Stimulated activated CD4-positive, alpha-beta T cell treated with anti-CD3 and anti-CD28 coated beads, Interleukin-2, amount 100 ng/mL, for 24 hours (primary cell): ENCODE measurements at places on chromosomes 7 and 10.

DNA sequence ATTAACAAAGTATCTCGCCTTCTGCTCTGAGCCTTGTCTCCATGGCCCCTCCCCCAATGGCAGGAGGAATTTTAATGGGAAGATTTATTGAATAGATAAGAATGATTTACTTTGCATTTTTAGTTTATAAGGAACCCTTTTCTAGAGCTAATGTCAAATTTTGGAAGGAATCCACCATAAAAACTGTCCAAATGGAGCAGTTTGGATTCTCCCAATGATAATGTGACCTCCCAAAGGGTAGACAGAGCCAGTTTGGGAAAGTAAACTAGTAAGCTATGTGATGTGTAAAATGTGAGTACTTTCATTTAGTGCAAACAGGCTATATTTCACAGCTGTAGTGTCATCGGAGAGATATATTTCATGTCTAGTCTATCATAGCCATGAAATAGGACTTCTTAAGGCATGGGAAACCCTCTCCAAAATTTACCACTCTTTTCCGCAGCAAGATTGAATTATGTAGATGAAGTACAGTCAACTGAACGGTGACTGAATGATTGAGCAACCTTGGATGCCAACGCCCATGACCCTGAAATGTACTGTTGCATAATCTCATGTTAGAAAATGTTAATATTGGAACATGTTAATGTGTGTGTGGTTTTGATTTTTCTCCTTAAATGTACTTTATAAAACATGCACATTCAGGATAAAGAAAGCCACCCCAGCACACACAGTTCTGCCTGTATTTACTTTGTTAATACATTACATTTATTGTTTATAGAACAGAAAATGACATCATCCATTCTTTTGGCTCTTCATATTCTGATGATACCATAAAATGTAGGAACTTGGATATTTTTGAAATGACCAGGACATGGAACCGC lies 140.6 kb downstream of the NRP1 start:
- DNase-seq, result no peak

DNA sequence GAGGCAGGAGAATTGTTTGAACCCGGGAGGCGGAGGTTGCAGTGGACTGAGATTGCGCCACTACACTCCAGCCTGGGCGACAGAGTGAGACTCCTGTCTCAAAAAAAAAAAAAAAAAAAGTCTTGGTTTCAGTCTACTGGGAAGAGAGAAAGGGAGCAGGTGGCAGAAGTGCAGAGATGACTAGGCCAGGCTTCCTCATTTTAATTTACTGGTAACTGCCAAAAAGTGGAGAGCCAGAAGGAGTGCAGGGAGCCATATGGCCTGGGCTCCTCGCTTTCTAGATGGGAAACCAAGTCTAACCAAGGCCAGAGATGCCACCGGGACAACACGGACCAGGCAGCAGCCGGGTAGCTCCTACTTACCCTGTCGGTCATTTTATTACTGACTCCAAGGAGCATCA lies 12.2 kb downstream of the SEPHS1 start:
- DNase-seq, result no peak

DNA sequence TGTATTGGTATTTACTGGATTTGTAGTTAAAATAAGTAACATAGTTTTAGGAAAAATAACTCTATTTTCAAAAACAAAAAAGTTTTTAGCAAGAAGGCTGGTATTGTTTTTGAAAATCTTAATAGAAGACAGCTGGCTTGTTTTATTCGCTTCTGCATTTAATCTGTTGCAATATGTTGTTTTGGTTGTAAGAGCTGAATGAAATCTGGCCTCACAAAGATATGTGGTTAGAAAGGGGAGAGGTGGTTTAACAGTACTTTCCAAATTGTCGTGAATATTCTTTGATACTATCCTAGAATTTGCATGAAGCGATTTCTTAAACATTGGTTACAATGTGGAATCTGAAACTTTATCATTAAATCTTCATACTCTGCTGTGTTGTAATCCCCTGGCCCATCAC lies 355.9 kb upstream of the FZD8 start:
- DNase-seq, result no peak

- no peak for DNase-seq
Measured at GRCh38 chr7:74101061-74101681, 17.6 kb downstream of the LIMK1 start.

- no peak for DNase-seq
Measured at GRCh38 chr7:157484411-157485081, 147.7 kb downstream of the DNAJB6 start.

DNA sequence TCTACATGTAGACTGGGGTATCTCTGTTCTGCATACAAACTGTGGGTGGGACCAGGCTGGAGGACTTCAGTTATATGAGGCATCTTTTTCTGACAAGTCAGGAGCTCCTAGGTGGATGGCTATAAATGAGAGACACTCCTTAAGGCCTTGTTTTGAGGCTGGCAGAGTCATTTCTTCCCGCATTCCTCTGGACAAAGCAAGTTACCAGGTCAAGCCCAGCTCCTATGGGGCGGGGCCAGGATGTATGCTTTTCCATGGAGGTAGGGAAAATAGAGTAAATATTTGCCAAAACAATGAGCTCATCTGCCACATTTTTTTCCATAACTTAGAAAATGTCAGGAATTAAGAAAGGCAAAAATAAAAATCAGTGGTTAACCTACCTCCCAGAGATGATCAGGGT lies 283.4 kb downstream of the GPR37 start:
- DNase-seq, result no peak

- DNase-seq, result no peak
Measured at GRCh38 chr7:117901089-117901797, 28.0 kb upstream of the CTTNBP2 start.

DNA sequence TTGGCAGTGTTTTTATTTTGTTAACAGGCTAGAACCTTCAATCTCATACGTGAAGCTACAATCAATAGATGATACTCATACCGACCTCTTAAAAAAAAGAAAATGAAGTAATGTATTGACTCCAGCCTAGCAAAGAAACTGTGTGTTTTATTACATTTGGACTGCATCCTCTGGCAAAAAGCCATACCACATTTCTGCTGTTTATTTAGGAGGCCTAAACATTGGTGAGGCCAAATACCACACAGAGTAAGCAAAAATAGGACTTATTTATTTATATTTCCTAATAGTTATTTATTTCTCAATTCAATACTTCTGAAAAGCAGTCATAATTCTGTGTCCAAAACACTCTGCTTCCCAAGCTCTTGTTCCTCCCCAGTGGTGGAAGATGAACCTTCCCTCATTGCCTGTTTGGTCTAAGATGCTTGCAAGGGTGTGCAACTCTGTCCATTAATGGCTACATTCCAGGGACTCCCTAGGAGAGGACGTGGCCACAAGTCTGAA lies 398.8 kb upstream of the KLF6 start:
- no peak for DNase-seq

- no peak for DNase-seq
Measured at GRCh38 chr10:2861632-2862210, 205.6 kb upstream of the PFKP start.

GRCh38 chr7:77199013-77199966 lies at the start of gene FGL2:
FGL2 (minus strand) TSS chr7:77199819; CDS start chr7:77199793, 26 bp downstream.
- peak; percentile 37 for DNase-seq

- DNase-seq, result no peak
Measured at GRCh38 chr10:13709931-13710650, 123.3 kb downstream of the PRPF18 start.

- DNase-seq, result no peak
Measured at GRCh38 chr7:33579673-33579960, 325.7 kb upstream of the BMPER start.
